ENCODE measurements at places on chromosomes 7 and 10.

DNA sequence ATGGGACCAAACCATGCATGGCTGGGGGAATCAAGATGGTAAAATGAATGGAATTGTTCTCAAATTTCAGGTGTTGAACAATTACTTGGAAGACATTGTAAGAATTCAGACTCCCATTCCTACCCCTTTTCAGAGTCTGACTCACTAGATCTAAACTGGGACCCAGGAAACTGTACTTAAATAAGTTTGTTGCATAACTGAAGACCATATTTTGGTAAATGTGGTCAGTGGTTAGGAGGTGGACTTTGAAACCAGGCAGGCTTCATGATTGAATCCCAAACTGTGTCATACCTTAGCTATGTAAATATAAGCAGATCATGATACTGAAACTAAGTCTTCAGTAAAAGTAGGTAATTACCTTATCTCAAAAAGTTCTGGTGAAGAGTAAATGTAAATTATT, 41.7 kb downstream of the ZWINT start:
- DNase-seq, result no peak

DNA sequence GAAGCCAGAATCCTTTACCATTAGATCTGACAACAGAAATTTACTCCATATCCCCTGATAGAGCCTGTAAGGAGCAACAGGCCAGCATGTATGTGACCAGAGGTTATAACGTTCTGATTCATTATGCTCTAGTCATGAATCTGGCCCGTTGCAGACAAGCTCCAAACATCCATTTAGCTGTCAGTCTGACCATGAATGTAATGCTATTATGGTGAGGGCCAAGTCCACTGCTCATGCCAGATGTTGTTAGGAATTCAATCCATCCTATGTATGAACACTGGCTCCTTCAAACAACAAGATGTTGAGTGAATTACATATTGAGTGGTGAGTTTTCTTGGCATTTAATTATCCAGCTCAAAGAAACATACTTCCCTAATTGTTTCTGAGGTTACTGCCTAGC, 610.1 kb upstream of the ANKRD30A start:
- DNase-seq, result no peak

DNA sequence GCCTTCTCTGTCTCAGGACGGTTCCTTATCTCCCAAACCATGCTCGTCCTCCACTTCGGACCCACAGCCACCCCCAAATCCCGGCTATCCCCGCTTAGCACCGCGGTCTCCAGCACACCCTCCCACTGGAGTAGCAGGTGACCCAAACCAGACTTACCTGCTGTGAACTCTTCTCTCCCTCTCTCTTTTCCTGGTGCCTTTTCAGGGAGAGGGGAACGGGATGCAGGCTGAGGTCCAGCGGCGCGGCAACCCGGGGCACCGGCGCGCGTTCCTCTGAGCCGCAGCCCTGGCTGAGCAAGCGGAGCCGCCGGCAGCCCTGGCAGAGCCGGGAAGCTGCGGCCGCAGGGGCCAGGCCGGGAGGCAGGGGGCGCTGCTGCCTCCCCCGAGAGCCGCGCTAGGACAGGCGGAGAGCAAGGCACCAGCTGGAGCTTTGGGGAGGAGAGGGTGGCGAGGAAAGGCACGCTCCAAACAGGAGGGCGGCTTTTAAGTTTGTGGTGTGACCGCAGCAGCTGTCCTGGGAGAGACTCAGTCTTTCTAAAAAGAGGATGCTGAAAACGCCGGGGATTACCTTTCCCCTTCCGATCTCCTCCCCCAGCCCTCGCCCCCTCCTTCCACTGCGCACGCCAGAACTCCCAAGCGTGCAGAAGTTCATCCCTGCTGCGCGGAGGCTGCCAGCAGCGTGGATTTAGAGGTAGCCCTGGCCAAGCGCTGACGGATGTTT, at the start of gene SEMA3D:
TSS of gene SEMA3D (minus strand) at position 536 of the 721 bp plus-strand sequence. CDS start 65,165 bp downstream, outside the sequence.
- DNase-seq, result peak; percentile 61

DNA sequence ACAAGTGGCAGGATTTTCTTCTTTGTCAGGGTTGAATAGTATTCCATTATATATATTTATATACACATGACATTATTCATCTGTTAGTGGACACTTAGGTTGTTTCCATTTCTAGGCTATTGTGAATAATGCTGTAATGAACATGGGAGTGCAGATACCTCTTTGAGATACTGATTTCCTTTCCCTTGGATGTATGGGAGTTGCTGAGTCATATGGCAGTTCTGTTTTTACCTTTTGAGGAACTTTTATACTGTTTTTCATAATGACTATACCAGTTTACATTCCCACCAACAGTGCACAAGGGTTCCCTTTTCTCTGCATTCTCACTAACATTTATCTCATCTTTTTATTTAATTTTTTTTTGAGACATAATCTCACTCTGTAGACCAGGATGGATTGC, 1.8 kb upstream of the CLCN1 start:
- DNase-seq, result no peak

DNA sequence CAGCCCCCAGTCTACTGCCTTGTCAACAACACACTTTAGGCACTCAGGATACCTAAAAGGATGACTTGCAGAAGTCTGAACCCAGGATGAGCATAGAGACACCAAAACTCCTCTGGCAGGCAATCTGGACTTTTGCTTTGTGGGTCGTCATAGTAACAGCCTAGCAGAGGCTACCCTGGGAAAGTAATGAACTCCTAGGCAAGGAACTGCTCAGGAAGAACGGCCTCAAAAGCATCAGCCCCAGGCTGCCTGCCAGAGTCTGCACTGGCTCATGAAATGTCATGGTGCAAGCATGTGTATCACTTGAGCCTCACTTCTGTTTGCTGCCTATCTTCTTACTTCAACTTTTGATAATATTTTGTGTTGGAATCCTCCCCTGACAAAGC, 715.1 kb downstream of the GRID1 start:
- DNase-seq, result no peak

- DNase-seq, result no peak
These were observed 10.8 kb downstream of the SEMA3A start for GRCh38 chr7:84183741-84184140.

DNA sequence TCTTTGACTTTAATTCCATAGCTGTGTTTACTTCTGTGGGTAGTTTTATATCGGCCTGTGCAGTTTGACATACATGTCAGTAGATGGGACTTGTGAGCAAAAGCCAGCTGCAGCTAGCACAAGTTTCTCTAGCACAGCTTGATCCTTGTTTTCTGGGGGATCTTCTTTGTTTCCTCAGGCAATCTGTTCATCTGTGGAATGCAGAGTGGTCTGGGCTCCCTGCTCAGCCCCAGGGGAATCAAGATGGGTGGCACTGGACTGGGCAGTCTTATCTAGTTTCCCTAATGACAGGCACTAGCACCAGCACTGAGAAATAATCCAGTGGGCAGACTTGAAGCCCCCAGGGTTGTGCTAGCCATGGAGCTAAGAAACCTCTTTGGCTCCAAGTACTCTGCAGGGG, 40.8 kb downstream of the CYP2C19 start:
- DNase-seq, result no peak

GRCh38 chr10:86291616-86292340, 74.8 kb downstream of the GRID1 start:
- DNase-seq, result no peak

- no peak for DNase-seq
These were observed 1272.8 kb downstream of the TYW1 start for GRCh38 chr7:68269405-68269804.

- DNase-seq, result no peak
These were observed 99.2 kb upstream of the PDLIM1 start for GRCh38 chr10:95389982-95390381.

DNA sequence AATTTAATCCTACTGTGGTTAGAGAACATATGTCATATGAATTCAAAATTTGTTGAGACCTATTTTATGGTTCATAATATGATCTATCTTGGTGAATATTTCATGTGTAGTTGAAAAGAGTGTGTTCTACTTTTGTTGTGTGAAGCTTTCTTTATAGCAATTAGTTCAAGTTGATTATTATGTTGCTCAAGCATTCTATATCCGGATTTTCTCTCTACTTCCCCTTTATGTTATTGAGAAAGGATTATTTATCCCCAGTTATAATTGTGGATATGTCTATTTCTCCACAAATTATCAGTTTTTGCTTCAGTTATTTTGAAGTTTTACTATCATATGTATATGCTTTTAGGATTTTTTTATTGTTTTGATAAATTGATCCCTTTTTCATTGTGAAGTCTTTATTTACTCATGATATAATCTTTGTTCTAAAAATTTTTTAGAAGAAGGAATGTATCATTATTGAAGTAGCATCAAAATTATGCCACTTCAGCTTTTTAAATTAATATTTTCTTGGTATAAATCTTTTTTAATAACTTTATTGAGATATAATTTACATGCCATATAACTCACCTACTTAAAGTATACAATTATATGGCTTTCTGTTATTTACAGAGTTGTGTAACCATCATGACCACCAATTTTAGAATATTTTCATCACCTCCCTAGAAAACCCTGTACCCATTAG, 12.0 kb upstream of the MEST start:
- no peak for DNase-seq

DNA sequence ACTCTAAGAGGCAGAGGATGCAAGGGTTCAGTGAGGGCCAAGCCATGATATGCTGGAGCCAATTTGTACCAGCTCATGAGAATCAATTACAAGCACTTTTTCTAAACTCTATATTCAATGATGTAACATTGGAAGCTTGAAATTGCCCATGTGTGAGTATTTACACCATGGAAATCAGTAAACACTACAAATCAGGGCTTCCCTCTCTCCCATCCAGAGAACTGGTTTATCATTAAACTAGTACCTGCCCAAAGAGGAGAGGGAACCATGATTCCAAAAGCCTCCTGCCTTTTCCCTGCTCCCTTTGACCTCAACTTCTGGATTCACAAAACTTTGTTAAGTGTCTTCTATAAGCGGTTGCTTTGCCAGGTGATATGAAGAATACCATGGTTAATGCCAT, 52.5 kb upstream of the BICC1 start:
- DNase-seq, result no peak

DNA sequence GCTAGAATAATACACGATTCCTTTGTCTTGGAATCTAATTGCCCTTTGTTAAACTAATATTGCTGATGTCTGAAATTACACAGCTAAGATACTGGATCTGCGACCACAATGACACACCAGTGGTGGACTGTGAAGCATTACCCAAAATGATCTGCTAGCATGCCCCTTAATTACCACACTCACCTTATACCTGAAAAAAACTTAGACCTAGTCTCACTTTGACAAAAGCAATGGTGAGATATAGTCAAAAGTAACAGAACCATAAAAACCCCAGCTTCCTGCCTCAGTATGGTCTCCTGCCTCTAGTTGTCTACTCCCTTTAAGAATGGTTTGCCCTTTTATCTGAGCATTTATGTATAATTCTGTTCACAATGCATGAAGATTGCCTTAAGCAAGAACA, 20.8 kb upstream of the ERVW-1 start:
- no peak for DNase-seq

- no peak for DNase-seq
These were observed 426.3 kb upstream of the POT1 start for GRCh38 chr7:125355899-125356298.

DNA sequence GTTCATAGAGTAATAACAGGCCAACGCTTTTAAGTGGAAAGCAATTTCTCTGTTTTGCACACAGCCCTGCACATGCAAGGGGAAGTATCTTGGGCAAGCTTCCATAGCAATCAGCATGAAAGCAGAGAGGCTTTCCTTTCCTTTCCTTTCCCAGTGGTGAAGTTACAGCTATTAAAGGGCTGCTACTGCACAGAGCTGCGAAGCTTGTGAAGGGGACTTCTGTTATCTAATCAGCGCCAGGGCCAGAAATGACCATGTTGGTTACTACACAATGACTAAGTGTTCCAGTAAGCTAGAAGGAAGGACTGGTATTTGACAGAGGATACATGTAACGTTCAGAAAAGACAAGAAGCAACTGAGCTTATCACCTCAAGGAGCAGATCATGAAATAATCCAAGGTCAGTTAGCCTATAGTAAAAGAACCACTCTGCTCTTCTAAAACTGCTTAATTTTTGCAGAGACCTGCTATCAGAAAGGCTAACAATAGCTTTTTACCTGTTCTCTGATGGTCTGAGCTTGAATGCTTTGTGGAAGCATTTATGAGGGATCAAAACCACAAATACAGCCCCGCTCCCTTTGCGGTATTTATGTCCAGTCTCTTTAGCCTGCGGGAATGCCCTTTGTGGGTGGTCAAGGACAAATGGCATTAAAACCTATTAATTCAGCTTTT, 45.9 kb downstream of the SGMS1 start:
- DNase-seq, result peak; percentile 53

GRCh38 chr10:132866601-132867381, 75.6 kb downstream of the CFAP46 start:
- DNase-seq, result no peak

- no peak for DNase-seq
These were observed 52.2 kb downstream of the CALML3 start for GRCh38 chr10:5576780-5577624.

- no peak for DNase-seq
These were observed 225.1 kb upstream of the GRB10 start for GRCh38 chr7:51007551-51008505.

GRCh38 chr10:132940791-132941465, 1.4 kb downstream of the CFAP46 start:
- DNase-seq, result no peak

GRCh38 chr10:130411496-130412085, 275.4 kb downstream of the GLRX3 start:
- DNase-seq, result no peak

- no peak for DNase-seq
These were observed 473.0 kb upstream of the MGMT start for GRCh38 chr10:128993911-128994538.

- DNase-seq, result no peak
These were observed 7.4 kb upstream of the XRCC2 start for GRCh38 chr7:152683297-152683696.

DNA sequence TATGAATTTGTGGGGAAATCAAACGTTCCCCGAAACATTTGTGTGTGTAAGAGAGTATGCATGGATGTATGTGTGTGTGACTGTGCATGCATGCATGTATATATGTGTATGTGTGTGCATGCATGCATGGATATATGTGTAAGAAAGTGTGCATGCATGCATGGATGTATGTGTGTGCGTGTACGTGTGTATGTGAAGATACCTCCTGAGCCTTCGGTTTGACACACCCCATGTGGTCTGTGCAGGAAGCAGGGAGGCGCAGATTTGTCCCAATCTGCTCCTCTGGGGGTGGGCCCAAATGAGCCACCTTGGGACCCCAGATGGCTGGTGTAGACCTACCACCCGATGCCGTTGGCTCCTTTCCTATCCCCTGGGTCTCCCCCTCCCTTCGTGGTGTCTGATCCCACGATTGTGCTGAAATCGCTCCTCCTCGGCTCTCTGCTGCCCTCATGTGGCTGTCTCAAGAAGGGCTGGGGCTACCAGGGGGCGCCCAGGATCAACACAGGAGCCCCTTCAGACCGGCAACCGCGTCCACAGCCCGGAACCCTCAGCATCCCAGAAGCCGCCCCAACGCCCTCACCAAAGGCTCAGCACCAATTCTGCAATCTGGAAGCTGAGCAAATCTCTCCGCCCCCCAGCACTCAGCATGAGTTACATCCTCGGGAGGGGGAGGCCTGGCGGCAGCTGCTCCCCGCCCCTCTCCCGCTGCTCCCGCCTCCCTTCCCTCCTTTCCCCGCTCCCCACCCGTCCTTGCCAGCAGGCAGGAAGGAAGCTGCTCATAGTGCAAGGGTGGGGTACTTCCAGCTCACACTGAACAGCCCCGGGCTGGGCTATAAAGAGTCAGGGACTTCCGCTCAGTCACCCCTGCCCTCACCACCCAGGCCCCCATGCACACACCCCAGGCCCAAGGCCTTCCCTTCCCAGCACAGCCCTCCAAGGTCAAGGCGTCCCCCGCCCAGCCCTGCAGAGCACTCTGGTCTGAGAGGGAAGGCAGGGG, 2.3 kb upstream of the NOS3 start:
- peak; percentile 27 for DNase-seq

GRCh38 chr7:158840604-158841003, 11.3 kb upstream of the ESYT2 start:
- no peak for DNase-seq

- DNase-seq, result no peak
These were observed 144.7 kb downstream of the TRIL start for GRCh38 chr7:28813243-28813962.

All from hippocampal formation (tissue), 2 donors.